Naive thymus-derived CD8-positive, alpha-beta T cell (primary cell): ENCODE measurements at places on chromosomes 7 and 10.

GRCh38 chr7:23618241-23618640 is 21.1 kb downstream of the CCDC126 start:
- no peak for DNase-seq

- DNase-seq: no peak
These were observed 19.6 kb upstream of the AGBL3 start for GRCh38 chr7:134966691-134967090.

- no peak for DNase-seq
These were observed 172.5 kb downstream of the IPMK start for GRCh38 chr10:58094985-58095718.

DNA sequence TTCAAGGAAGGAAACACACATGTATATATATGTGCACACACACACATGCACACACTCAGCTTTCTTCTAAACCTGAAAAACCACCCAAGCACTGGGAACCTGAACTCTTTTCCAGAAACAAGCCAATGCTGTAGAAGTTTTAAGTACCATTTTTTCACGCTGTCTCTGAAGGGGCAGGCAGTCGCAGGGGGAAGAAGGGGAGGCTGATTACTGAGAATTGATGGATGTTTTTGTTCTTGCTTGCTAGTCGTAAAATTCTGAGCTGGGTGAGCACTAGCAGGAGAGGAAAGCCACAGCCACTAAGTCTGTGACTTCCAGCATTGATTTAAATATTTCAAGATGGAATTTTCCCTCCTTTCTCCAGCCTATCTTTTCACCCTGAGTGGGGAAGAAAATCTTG is 391.8 kb downstream of the CALN1 start:
- DNase-seq: no peak

- DNase-seq: no peak
These were observed 644.4 kb downstream of the GRM8 start for GRCh38 chr7:126608339-126608776.

- DNase-seq: no peak
These were observed at the start of gene TMEM130 for GRCh38 chr7:98869597-98870120. TSS of gene TMEM130 (minus strand) at chr7:98870014. CDS start at chr7:98869861, 153 bp downstream.

GRCh38 chr7:1804310-1804709 is 134.2 kb downstream of the ELFN1 start:
- DNase-seq: no peak

GRCh38 chr7:2309889-2310331 is 4.3 kb downstream of the SNX8 start:
- DNase-seq: no peak

DNA sequence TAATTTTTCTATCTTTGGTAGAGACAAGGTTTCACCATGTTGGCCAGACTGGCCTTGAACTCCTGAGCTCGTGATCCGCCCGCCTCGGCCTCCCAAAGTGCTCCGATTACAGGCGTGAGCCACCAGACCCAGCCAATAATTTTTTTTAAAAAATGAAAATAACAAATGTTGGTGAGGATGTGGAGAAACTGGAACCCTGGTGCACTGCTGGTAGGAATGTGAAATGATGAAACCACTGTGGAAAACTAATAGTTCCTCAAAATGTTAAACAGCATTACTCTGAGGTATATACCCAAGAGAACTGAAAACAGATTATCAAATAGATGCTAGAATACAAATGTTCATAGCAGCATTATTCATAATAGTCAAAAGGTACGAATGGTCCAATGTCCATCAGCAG is 23.0 kb upstream of the YWHAG start:
- no peak for DNase-seq

DNA sequence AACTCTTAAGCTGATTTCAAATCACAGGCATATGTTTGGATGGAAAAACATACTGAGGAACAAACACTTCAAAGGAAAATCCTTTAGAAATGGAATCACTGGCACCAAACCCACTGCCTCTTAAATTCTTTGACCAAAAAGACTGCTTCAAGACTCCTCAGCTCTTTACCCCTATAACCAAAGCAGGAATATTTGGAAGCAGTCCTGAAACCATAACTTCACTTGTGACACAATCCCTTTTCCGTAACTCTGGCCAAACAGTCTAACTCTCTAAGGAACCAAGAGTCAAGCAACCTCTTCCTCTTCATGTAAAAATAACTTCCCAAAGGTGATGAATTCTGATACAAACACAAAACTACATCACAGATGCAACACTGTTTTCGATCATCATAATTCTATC is 104.3 kb downstream of the MTERF1 start:
- DNase-seq: no peak

DNA sequence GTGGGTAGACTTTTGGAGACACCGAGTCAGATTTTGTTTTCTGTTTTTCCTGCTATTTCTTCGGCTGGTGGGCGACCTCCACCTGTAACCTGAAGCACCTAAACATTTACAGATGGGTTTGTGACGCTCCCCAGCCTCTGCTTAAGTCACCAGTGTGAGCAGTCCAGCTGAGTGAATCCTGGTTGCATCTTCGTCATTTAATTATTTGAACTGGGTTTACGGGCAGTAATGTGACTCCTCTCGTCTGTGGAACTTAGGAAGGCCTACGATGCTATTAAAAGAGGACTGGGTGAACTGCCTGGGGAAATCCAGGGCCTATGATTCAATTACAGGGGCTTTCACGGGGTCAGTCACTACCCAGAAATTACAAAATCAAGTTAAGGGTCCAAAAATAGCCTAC is 52.5 kb downstream of the WNT2 start:
- no peak for DNase-seq

DNA sequence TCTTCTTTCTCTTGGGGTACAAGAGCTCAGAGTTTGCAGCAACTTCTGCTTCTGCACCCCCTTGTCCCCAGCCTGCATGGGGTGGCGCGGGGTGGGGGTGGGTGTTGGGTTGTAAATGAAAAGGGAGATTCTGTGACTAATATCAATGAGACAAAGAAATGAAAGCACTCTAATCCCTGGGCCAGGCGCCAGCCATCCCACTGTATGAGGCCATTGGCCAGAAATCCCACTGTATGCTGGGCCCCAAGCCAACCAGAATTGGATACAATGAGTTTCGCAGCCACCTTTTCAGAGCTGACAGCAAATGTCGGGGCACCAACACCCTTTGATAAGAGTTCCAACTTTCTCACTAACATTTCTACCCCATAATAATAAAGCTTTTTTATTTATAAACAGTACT is 10.9 kb upstream of the PTN start:
- DNase-seq: no peak

- DNase-seq: no peak
These were observed 30.0 kb upstream of the MSRB2 start for GRCh38 chr10:23065181-23065948.

DNA sequence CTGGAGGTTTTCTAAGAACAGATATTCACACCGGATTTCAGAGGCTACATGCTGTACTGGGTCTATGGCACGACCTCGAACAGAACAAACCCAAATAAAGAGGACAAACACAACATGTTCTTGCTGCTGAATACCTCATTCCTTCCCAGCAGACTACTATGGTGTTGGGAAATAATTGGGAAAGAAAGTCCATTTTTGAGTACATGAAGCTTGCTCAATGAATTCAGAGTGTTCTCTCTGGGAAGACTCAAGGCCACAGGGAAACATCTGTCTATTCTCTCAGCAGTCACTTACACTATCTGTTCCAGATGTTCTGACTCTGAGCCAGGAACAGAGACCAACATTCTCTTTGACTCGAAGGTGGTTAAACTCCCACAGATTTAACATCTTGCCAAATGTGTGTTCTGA is 30.9 kb downstream of the LAMB1 start:
- DNase-seq: no peak

- no peak for DNase-seq
These were observed 60.5 kb downstream of the HK1 start for GRCh38 chr10:69338547-69339450.

GRCh38 chr7:73682745-73683055 is 553 bp downstream of the DNAJC30 start:
- no peak for DNase-seq

DNA sequence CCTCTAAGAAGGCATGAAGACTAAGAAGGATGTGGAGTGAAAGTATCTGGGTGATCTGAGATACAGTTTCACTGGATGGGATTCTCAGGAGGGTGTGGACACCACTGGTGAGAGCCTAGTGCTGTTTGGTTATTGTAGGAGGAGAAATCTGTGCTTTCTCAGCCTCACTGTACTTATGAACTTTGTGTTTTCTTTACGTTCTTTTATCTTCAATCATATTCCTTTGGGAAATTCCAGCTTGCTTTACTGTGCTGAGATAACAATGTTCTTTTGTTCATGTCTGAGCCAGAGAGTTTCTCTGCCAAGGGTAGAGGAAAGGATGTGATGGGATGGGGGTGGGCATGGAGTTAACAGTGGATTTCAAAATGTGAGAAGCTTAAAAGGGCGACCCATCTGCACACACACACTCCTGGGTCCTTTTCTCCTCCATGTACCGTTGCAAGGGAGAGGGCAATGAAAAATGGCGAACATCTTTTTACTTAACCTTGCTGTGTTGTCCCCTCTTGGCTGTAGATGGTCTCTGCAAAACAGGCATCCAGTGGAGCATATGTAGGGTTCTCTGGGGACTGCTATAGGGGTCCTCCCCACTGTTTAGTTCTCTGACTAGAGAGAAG is 25.0 kb upstream of the TAX1BP1 start:
- no peak for DNase-seq

DNA sequence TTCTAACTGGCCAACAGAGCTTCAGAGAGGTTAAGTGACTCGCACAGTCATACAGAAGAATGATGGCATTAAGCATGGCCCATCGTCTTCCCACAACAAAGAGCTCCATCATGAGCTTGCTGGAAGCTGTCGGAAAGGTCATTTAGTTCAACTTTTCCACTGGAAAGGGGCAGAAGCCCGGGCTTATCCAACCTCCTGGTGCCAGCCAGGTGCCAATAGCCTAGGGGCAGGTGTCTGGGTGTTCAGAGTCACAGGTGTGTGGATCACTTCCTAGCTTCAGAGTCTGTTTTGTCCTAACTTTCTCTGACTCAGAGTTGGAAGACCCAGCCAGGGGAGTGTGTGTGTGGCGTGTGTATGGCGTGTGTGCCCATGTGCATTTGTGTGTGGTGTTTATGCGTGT is 1.3 kb upstream of the TRPV6 start:
- no peak for DNase-seq

GRCh38 chr7:24727154-24728120 is 29.8 kb downstream of the GSDME start:
- no peak for DNase-seq

GRCh38 chr10:49518982-49519578 is 19.8 kb downstream of the ERCC6 start:
- peak; percentile 27 for DNase-seq

DNA sequence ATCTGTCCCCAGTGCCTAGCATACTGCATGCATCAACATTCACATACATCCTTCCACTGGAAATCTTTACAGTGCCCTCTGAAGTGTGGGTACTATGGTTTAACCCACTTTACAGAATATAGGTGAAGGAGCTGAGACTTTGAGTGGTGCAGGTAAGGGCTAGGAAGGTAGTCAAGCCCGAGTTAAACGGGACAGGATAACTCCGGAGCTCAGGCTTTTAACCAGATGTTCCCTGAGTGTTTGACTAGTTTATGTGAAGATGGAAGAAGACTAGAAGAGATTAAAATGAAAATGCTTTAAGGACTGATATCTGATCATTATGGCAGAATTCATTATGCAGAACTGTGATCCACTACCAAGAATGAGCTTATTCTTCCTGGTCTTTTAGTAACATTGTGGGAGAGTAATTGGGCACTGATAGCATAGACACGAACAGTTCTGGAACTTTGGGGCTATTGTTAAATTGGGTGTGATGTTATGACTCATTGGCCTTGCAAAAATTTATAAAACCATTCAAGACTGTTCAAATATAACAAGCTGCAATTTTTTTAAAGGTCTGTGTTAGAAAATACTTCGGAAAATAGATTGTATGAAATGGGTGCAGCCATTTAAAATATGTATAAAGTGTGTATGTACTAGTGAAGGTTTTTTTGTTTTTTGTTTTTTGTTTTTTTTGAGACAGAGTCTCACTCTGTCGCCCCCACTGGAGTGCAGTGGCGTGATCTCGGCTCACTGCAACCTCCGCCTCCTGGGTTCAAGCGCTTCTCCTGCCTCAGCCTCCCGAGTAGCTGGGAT is 4.4 kb downstream of the CUL1 start:
- no peak for DNase-seq

DNA sequence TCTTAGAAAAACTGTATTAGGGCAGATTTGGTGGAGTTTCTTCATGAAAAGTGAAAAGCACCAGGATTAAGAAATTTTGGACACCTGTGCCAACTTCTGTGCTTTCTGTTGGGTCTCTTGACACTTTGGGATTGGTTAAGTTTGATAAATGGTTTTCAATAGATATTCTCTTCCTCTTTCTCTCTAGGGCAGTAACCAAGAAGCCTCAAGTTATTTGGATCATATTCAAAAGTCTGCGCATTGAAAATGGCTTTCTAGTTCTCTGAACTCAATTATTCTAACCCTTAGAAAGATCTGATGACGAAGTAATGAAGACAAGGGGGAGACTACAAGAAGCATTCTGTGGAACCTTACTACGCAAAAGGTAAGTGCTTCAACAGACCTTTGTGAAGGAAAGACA is 144.0 kb upstream of the CCDC6 start:
- DNase-seq: no peak

DNA sequence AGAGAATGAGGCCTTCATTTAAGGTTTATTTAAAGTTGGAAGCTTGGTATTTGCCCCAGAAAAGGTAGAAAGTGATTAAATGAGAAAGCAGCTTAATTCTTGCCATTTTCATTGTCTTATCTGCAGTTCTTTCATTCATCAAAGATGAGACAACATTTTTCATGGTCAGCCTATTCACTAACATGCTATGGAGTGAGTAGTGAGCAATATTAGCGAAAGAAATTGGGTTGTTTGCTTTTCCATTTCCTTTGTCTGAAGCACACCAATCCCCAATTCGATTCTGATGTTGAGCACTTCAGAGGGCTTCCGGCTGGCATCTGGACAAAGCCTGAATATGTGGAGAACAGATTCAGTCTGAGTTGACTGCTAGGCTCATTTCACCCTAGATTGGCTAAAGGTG is 317.2 kb downstream of the BBS9 start:
- DNase-seq: no peak

- no peak for DNase-seq
These were observed 225.6 kb downstream of the LRRTM3 start for GRCh38 chr10:67151471-67151870.

- DNase-seq: no peak
These were observed 478.5 kb upstream of the PODXL start for GRCh38 chr7:132034748-132035416.

- DNase-seq: no peak
These were observed 946.9 kb downstream of the SORCS1 start for GRCh38 chr10:106217627-106218026.

DNA sequence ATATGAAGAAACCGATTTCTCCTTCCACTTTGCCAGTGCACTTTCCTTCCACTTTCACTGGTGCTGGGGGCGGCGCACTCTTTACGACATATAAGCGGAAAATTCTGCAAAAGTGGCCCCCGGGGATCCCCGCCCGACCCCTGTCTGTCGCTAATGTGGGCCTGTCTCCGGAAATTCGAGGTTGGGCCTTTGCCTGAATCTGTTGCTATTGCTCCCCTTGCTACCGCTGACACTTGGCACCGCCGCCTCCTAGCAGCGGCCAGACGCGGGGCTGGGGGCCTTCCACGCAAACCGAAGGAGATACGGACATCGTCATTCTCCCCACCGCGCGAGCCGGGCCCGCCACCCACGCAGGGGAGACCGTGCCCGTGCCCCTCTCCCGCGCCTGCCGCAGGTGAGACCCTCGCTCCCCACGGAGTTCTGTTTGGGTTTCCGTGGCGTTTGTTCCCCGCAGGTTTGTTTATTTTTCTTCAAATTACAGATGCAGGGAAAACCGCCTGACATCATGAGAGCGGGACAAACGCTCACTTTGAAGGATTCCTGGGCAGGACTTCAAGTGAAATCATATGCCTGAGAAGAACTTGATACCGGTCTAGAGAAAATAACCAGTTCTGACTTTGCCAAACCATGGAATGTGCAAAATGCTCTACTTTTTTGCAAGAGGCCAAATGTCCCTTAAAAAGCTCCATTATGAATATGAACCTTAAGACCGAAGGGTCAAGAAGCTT is 5.0 kb downstream of the TWIST1 start:
- DNase-seq: no peak
